SJSA1 (cell line): ENCODE measurements at places on chromosomes 5 and 9.

DNA sequence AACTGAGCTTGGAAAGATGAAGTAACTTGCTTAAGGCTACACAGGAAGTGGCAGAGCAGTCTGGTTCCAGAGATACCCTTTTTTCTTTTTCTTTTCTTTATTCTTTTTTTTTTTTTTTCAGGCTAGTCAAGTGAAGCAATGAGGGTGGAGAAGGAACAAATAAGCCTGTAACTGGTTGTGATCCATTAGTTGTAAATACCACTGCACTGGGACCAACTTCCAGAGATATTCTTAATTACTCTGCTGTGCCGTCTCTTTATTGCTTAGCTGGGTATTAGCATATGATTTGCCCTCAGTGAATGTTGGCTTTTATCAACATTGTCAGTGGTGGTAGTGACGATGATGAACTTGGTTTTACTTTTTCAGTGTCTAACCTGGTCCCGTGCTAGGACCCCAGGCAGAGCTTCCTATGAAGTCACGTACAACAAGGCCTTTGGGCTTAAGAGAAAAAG, 26.7 kb downstream of the LNPEP start:
- DNase-seq: no peak

GRCh38 chr5:180636016-180636402, 13.4 kb downstream of the FLT4 start:
- no peak for DNase-seq

GRCh38 chr9:131591845-131592208, 46.5 kb downstream of the PRRT1B start:
- no peak for DNase-seq

- no peak for DNase-seq
Measured at GRCh38 chr9:99828417-99829176, 6.9 kb downstream of the NR4A3 start.

GRCh38 chr9:106798016-106798799, 64.8 kb upstream of the ZNF462 start:
- no peak for DNase-seq

DNA sequence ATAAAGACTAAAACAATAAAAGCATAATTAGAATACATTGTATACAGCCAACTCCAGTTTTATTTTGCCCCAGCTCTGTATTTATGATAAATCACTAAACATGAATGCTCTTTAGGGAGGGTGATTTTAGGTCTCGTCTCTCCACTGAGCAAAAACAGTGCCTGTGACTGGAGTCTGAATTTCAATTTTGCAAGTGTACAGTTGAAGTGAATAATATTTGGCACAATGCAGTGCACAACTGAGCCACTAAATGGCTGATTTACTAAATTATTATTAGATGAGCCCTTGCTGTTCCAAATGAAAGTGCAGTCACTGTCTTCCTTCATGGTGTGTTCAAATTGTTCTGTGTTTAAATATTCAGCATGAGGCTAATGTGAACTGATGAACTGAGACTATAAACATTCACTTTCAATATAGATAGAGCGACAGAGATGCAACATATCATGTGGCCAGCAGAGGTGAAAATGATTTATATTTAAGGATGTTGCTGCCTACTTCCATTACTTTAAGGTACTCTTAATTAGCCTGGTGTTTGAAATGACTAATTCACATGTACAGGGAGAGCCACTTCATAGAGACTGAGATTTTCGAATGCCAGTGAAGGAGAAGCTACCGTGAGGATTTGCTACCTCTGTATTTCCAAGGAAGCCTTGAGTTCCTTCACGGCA, 375.1 kb downstream of the EBF1 start:
- no peak for DNase-seq

GRCh38 chr5:72121780-72122445, 14.6 kb downstream of the MAP1B start:
- no peak for DNase-seq

GRCh38 chr5:88845081-88845697, 37.8 kb downstream of the MEF2C start:
- DNase-seq: no peak

DNA sequence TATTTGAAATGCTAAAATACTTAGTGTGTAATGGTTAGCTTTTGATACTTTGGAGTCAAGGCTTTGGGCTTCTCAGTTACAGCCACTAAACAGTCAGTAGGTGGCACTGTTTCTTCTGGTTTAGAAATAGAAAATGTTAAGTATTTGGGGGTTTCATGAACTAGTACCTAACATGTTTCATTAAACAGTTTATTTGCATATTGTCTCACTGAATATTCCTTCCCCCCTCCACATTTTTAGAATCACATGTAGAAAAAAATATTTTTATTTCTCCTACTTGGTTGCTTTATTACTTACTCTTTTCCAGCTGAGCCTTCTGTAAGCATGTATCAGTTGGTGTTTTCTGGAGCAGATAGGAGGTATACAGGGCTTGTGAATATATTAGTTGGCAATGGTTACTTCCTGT, 48.0 kb downstream of the IPO11 start:
- DNase-seq: no peak

DNA sequence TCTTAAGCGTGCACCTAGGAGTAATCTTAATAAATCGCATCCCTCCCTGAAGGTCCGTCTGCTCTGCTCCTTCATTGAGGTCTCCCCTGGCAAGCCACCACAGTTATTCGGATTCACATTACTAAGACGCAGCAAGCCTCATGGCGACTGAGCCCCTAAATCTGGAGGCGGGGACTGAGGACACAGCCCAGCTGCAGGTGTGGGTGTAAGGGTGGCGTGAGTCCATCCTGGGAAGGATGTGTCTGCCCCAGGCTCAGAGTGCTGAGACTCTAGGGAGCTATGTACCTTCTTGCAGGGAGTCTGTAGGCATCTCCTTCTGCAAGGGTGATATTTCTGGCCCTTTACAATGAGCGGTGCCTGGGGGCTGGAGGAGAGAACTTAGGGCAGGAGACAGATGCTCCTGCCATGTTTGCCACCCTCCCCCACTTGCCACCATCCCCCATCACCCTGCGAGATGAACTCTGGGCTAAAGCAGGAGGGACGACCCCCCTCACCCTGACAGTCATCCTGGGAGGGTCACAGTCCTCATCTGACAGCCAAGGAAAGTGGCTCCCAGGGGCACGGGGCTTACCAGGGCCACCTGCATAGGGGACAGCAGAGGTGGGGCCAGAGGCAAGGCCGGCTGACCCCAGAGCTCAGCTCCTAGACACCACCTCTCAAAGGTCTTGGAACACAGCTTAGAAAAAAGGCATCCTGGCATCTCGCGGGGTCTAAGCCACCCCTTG, 76.4 kb upstream of the FCN1 start:
- DNase-seq: no peak

DNA sequence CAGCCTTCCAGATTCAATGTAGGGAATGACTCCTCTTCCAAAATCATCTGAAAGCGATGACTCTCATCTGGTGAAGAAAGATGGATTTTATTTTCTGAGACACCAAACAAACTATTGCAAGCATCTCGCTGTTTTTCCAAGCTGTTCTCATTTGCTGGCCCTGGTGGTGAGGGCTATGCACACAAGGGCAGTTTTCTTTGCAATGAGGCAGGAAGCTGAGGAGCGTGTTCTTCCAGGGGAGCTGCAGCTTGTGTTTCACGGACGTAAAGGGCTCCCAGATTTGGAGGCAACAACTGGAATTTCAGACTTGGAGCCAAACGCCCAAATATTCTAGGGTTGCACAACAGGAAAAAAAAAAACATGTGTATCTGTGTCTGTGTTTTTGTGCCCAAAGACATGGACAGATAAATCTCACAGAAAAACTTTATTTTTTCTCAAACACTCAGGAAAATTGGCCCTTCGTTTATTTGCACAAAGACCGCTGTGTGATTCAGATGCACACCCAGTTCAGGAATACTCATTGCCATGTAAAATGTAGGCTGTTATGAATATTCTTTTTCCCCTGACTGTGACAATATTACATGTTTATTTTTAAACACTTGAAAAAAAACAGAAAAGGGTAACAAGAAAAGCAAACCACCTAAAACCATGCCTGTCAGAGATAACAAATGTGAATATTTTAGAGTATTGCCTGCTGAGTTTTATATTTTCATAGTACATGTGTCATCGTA, 151.3 kb downstream of the GAS1 start:
- DNase-seq: no peak

DNA sequence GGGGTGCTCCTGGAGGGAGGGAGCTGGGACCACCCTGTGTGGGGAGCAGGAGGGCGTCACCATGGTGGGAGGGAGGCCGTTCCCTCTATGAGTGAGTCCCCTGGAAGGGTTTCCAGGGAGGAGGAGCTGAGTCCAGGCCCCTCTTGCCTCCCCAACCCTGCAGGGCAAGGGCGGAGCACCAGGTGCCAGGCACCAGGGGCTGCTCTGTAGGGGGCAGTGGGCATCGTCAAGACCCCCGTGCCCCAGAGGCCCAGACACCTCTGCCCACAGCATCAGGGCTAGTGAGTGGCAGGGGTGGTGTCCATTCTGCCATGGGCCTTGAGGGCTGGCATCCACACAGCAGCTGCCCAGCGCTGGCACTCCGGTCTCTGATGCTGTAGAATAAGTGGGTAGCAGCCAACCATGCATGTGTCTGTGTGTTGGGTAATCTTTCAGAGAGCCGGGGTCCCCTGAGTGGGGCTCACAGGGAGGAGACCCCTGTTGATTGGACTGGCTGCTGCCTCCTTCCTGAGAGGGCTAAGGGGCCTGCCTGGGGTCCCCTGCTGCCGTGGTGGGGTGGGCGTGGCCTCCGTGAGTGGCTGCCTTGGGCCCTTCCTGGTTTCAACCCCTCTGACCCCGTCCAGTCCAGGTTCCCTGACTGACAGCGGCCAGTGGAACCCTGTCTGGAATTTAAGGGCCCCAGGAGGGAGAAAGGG, 72.7 kb upstream of the RNU6ATAC start:
- no peak for DNase-seq

GRCh38 chr9:16031971-16032370, 479.1 kb downstream of the CCDC171 start:
- DNase-seq: no peak

DNA sequence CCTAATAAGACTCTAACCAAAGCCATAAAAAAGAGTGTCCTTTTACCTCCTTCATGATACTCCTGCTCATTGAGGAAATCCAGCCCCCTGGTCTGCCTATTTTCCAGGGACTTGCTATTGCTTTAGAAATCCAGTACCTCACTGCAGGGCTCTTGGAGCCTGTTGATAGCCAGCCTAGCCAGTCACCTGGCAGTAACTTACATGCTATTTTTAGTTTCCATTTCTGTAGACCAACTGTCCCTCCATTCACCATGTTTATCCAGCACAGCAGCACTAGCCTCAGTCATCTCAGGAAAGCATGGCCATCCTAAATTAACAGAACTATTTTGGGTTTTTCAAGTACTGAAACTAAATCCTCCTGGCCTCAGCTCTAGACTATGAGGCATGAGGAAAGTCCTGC, 91.5 kb upstream of the PHF24 start:
- no peak for DNase-seq

DNA sequence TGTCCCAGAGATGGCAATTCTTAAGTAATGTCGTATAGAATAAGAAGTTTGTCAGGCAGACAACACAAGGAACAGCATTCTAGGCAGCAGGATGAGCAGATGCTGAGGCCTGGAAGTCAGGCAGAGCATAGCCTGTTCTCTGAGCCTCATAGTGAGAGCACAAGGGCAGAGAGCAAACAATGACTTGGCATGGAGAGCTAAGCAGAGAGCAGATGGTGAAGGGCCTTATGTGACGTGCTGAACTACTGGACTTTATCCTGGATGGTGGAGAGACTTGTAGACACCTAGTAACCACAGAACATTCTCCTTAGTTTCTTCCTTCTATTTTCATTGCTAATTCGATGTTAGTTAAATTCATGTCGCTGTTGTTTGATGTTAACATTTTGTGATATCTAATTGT, 60.1 kb downstream of the KCTD16 start:
- no peak for DNase-seq

GRCh38 chr5:133602835-133603380, 9.4 kb downstream of the FSTL4 start:
- no peak for DNase-seq

DNA sequence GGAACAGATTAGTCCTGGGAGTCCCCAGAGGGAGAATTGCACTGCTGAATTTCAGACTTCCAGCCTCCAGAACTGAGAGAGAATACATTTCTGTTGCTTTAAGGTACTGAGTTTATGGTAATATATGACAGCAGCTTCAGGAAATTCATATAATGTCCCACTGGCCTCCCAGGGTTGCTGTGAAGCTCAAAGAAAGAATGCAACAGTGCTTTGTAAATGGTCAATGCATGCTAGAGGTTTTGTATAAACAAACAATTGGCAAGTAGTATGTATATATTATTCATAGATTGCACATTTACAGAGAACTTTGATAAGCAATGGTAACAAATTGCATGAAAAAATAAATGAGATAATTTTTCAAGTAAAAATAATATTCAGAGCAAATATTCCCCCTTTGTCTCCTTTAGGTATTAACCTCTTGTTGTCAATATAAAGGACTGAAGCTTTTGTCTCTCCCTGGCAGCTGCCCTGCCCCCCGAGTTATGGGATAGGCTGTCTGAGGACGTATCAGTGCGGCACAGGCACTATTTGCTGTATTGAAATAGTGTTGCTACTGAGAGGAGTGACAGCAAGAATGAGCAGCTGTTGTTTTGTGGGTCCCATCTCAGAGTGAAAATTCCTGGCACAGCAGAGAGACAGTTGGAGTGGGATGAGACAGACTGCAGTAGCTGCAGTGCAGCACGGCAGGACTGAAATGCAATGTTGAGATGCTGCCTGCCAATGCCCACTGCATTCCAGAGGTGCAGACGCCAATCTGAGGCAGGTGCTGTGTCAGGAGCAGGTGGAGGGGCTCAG, 194.2 kb upstream of the GLRA1 start:
- DNase-seq: no peak

GRCh38 chr5:31412324-31412723, 119.6 kb downstream of the DROSHA start:
- DNase-seq: no peak

GRCh38 chr9:127857278-127857677, 2.8 kb upstream of the ENG start:
- DNase-seq: no peak

- DNase-seq: no peak
Measured at GRCh38 chr5:93715761-93716160, 25.6 kb downstream of the POU5F2 start.

- DNase-seq: no peak
Measured at GRCh38 chr9:92247296-92247695, 46.2 kb downstream of the IARS1 start.
